Stimulated activated CD8-positive, alpha-beta memory T cell treated with anti-CD3 and anti-CD28 coated beads, Interleukin-7, amount 100 ng/mL, for 4 hours (primary cell): ENCODE measurements at places on chromosomes 1 and 21.
A peak's percentile ranks its signal among the peaks of the same experiment; 100 is the strongest.

DNA sequence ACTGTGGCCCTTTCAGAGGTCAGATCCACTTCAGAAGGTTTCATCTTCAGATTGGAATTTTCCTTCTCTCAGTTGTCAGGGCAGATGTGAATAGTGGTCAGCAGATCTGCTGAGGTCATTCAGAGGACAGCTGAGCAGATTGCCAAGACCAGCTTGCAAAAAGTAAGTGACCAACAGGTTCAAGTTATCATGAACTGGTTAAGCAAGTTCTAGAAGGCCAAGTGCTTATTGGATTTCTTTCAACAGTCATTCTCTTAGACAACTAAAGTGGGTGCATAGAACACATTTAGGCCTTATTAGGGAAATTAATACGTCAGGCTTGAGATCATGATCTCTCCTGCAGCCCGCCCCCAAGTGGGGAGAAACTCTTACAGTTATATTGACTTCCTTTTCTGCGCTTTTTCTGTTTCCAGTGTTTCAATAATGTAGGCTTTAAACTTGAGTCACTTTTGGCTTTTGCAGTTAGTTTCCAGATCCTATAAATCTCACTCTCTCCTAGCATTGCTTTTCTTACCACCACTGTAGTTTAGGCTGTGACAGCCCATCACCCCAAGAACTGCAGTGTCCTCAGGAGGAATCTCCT is 96.4 kb downstream of the C1orf21 start:
- no peak for DNase-seq

GRCh38 chr1:207863893-207864535 is 46.9 kb downstream of the CD34 start:
- DNase-seq, result no peak

DNA sequence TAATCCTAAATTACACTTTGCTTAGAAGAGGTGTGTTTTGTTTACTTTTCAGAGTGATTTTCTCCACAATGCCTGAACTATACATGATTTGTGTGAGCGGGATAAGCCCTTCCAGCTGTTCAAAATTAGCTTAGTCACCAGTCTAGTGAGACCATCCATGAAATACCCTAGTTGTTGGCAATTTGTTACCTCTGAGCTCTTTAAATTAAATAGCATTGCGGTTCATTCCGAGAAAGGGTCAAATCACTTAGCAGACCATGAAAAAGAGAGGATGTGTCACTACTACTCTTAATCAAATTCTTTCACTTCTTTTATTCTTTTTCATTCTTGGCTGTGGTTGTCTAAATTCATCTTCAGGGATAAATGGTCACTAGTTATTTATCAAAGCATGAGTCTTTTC is 11.9 kb upstream of the VAV3 start:
- no peak for DNase-seq

DNA sequence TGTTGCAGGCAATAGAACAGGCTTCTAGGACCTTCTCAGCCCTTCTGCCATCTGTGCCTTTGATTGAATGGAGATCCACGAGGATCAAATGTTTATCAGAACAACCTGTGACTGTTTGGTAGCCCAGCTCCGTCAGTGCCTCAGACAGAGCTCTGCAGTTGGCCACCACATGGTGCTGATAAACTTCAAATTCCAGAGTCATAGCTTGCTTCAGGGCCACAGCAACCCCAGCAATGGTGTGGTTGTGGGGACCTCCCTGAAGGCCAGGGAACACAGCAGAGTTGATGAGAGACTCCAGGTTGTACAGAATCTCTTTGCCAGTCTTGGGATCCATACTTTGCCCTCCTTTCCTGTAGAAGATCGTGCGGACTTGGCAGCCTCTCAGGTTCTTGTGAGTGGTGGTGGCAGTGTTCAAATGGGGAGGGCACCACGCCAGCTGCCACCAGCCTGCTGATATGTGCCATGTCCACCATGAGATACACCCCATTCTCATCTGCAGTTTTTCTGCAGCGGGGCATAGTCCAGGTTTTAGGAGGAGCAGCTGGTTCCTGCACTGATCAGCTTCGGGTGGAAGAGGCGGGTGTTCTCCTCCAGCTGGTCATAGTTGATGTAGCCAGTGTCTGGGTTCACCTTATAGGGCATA is 82.9 kb upstream of the ARTN start:
- DNase-seq, result no peak

DNA sequence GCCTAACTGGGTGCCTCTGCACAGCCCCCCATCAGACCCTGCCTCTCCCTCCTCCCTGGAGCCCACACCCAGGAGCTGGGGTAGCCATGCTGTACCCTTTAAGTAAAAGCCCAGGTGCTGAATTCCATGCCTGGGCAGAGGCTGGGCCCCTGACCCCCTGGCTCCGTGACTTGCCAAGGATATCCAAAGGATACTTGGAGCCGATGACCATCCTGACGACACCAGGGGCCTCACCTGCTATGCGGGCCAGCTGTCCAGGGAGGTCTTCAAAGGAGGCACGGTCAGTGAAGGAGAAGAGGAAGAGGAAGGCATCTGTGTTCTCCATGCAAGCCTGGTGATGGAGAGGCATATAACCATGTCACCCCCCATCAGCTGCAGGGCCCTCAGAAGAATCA is 4.7 kb downstream of the CPLANE2 start:
- DNase-seq, result no peak

DNA sequence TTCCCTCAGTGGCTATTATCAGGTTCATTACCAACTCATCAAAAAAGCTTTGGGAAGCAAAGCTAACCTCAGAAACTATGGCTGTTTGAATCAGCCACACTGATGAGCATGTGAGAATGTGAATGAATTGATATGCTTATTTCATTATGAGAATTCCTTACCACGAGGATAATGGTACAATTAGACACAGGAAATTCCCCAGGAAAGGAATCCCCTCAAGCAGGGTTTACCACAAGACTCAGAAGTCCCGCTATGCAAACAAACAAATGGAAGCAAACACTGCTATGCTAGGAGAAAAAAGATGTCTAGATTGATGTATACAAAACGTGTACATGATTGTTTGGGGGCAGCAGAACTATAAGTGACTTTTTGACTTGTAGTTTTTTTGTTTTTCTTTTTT is 205.0 kb downstream of the HMCN1 start:
- DNase-seq, result no peak

- no peak for DNase-seq
Observed at GRCh38 chr1:47621977-47622376, 184.1 kb downstream of the FOXD2 start.

GRCh38 chr1:31374511-31375196 is 1.8 kb upstream of the FABP3 start:
- no peak for DNase-seq

- no peak for DNase-seq
Observed at GRCh38 chr1:20700636-20701215, 17.1 kb downstream of the KIF17 start.

- no peak for DNase-seq
Observed at GRCh38 chr1:177181280-177181630, 10.5 kb downstream of the BRINP2 start.

DNA sequence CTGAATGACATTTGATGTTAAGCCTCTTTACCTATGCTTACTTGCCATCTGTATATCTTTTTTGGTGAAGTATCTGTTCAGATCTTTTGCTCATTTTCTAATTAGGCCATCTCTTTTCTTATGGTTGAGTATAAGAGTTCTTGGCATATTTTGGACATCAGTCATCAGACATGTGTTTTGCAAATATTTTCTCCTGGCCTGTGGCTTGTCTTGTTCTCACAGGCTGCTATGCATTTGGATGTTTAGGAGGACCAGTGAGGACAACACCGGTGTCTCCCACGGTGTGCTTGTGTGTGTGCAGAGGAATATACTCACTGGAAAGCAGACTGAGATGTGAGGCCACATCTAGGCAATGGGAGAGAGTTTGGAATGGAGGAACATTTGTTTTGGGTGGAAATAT is 87.1 kb upstream of the LYST start:
- no peak for DNase-seq

- no peak for DNase-seq
Observed at GRCh38 chr1:168091720-168092550, 44.8 kb downstream of the GPR161 start.

- DNase-seq, result no peak
Observed at GRCh38 chr21:43929217-43929971, 64.4 kb downstream of the AGPAT3 start.

GRCh38 chr21:40846587-40847411 is at the start of gene DSCAM:
TSS of gene DSCAM (minus strand) at chr21:40847158. CDS start at chr21:40846661, 497 bp downstream.
- no peak for DNase-seq

DNA sequence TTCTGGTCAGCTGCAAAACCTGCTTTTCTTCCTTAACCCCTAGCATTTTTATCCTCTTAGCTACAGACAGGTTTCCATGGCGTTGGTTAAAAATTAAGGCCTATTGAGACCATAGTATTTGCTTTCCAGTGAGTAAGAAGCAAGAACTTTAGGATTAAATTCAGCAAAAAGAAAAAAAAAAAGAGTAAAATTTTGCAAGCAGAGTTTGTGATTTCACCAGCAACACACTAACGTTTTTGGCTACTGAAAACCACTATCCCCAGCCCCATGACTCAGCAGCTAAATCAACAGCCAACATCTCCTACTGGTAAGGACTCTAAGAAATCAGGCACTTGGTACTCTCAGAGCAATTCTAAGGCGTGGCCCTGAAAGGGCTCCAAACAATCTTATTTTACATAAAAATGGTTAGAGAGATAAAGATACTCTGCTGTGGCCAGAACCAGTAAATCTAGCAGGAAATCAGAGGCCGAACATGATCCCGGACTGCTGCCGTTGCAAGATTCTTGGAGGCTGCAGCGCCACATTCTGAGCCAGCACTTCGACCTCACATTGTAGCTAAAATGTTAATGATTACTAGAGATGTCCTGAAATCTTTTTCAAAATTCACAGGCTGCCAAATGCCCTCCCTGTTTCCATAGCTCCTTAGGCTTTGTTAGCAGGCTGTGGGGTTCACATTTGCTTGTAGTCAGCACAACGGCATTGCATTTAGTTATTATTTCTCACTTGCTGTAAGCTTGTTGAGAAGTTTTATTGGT is 1.6 kb upstream of the ENO1 start:
- DNase-seq, result no peak

- DNase-seq, result no peak
Observed at GRCh38 chr1:55861676-55862340, 646.6 kb upstream of the USP24 start.

- DNase-seq, result no peak
Observed at GRCh38 chr1:81228926-81229325, 571.8 kb upstream of the ADGRL2 start.

- no peak for DNase-seq
Observed at GRCh38 chr21:43988506-43989230, 23.4 kb upstream of the TRAPPC10 start.

GRCh38 chr1:35657851-35658250 is 16.5 kb upstream of the PSMB2 start:
- no peak for DNase-seq

- DNase-seq, result no peak
Observed at GRCh38 chr1:62311473-62311943, 7.7 kb downstream of the KANK4 start.

DNA sequence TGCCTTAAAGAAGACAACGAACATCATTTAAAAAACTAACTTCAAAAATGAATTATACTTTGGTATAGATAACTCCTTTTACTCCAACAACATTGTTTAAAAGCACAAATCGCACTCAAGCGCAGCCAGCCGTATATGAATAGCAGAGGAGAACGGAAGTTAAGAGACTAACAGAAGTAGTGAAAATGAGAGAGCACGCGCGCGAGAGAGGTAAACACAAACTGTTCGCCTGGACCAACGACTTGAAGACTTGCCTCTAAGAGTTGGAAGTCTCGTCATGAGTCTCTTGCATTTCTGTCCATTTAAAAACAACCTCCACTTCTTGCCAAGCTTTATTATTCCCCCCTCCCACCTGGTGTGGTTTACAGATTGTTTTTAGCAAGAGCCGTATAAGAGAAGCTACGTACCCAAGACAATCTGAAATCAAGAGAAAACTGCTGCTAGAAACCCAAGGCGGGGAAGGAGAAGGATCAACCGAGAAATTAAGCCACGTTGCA is 479 bp downstream of the SELENOF start:
- peak; percentile 6 for DNase-seq

GRCh38 chr21:23507501-23507900 is 2099.8 kb downstream of the MRPL39 start:
- no peak for DNase-seq

DNA sequence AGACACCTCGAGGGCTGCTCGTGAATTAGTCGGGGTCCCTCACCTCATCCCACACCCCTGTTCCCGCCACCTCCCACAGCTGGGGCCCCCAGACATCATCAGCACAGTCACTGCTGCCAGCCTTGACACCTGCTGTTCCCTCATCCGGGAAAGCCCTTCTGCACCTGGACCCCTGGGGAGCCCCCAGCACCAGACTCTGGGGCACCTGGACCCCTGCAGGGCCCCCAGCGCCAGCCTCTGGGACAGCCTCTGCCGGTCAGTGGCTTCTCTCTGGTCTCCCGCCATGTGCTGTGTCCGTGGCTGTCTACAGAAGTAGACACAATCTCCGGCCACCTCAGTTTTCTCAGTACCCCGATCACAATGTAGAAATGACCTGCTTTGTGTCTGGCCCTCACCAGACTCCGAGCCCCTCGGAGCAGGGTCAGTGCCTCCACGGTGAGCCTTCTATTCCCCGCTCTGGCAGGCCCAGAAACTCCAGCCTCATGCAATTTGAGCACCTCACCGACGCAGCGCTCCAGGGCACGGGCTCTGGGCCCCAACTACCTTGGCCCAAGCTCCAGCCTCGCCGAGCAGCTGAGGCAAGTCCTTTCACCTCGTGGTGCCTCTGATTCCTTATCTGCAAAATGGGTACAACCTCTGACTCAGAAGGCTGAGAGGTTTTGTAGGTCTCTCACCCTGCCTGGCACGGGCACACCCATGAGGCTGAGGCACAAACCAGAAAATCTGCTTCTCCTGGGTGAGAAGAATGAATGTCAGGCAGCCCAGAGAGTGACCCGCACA is 84.7 kb downstream of the RIPK4 start:
- DNase-seq, result no peak

- DNase-seq, result no peak
Observed at GRCh38 chr1:75257424-75257823, 123.2 kb downstream of the LHX8 start.

GRCh38 chr21:44800971-44801467 is 601 bp downstream of the UBE2G2 start:
- DNase-seq, result no peak

DNA sequence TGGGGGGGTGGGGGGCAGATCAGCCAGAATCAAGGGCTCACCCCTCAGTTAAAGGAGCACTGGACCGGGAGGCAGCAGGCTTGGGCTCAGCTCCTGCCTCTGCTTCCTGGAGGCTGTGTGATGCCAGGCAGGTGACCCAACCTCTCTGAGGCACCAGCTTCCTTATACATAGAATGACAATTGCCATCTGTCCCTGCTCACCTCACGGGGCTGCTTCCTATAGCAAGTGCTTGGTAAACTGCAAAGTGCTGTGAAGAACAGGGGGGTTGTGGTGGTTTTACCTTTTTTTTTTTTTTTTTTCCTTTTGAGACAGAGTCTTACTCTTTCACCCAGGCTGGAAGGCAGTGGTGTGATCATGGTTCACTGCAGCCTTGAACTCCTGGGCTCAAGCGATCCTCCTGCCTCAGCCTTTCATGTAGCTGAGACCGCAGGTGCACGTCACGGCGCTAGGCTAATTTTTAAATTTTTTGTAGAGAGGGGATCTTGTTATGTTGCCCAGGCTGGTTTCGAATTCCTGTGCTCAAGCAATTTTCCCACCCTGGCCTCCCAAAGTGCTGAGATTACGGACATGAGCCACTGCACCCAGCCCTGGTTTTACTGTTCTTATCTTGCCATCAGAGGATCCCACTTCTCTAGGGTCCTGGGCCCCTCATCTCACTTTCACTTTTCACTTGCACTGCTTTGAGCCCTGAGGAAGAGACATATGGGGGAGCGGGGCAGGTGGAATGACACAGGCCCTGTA is 11.6 kb downstream of the KCNQ4 start:
- DNase-seq, result no peak
